EH (cell line): ENCODE measurements at places on chromosomes 11 and 22.
A peak's percentile ranks its signal among the peaks of the same experiment; 100 is the strongest.

GRCh38 chr11:46537121-46537520, 56.7 kb downstream of the AMBRA1 start:
- DNase-seq = peak; percentile 14

DNA sequence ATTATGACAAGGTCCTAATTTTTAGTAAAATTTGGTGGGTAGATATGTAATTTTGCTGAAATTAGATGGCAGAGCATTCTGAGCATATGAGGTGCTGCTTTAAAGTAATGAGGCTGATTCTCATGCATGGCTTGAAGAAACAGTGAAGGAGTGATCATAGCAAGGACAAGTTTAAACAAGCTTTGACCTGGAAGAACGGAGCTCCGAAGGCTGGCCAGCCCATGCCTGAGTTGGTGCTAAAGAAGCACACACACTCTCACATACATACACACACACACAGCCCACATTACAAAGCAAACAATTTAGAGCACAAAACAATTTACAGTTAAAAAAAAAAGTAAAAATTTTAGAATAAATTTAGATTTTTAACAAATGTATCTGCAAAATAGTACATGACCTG, 150.7 kb downstream of the DCDC1 start:
- no peak for DNase-seq

DNA sequence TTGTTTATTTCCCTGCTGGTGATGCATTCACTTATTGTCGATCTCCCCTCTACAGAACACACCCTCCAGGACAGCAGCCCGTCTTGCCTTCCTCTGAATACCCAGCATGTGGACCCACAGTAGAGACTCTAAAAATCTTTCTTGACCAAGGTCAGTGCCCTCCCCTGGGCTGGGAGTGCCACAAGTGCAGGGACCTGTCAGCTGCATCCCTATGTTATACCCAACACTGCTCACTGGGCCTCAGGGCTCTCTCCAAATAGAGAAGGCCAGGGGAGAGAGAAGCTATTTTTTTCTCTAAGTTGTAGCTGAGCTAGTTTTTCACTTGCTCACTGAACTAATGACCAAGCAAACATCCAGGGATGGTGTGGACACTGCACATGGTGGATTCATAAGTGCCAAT, 9.8 kb downstream of the KCNJ1 start:
- DNase-seq = no peak

GRCh38 chr11:122796128-122796717, 42.1 kb upstream of the CRTAM start:
- peak; percentile 52 for DNase-seq

DNA sequence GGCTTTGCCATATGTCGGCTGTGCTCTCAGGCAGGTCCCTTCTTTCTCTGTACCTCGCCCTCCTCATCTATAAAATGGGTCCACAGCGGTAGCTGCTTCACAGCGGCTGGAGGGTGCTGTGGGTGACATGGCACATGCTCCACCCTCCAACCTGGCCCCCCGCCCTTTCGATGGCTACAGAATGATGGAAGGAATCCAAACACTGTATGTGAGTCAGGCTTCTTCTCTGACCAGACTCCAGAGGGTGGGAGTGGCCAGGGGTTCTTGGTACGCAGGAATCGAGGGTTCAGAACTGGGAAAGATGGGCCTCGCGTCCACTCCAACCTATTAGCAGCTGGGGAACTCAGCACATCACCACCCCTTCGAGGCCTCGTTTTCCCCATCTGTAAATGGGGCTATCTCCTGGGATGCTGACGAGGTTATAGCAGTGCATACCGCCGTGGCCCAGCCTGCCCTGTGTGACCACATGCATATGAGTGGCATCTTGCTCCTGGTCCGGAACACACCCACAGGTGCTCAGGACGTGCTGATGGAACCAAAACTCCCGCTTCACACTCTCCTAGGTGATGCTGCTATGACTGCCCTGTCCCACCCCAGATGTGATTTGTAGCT, 26.4 kb downstream of the MN1 start:
- peak; percentile 9 for DNase-seq

- peak; percentile 94 for DNase-seq
Observed at GRCh38 chr22:40196628-40197360, 19.1 kb downstream of the TNRC6B start.

GRCh38 chr11:118321386-118322082, 17.0 kb downstream of the CD3E start:
- DNase-seq = no peak

- no peak for DNase-seq
Observed at GRCh38 chr11:66728693-66729385, at the start of gene SPTBN2. Gene SPTBN2 (minus strand): TSS chr11:66729216. CDS start chr11:66721240, 7,976 bp downstream.

GRCh38 chr11:8863838-8864237, 47.2 kb upstream of the AKIP1 start:
- peak; percentile 85 for DNase-seq

GRCh38 chr22:16964366-16964765, 43.7 kb downstream of the GAB4 start:
- no peak for DNase-seq

- DNase-seq = peak; percentile 51
Observed at GRCh38 chr22:24758164-24758799, 16.2 kb downstream of the PIWIL3 start.

DNA sequence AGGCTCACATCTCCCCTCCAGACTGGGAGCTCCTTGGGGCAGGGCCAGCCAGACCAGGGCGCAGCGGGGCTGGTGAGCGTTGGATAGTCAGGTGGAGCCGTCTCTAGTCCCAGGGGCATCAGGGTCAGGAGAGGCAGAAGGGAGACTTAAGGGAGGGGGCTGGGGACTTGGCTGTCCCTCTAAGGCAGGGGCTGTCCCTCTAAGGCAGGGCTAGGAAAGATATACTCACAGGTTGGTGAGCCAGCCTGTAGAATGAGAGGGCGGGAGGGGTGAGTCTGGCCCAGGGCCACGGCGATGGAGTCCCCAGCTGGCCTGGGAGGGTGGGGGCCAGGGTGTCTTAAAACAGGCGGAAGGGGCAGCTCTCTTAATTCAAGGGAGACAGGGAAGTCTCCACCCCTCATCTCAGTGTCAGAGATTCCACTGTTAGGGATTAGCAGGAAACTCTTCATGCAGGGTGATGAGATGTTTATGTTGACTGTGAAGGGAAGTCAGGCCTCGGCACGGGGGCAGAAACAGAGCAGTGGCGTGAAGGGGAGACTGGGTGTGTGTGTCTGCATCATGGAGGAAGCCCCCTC, 11.3 kb downstream of the P2RY2 start:
- DNase-seq = no peak

- DNase-seq = no peak
Observed at GRCh38 chr11:36450110-36450572, 59.9 kb downstream of the TRAF6 start.

DNA sequence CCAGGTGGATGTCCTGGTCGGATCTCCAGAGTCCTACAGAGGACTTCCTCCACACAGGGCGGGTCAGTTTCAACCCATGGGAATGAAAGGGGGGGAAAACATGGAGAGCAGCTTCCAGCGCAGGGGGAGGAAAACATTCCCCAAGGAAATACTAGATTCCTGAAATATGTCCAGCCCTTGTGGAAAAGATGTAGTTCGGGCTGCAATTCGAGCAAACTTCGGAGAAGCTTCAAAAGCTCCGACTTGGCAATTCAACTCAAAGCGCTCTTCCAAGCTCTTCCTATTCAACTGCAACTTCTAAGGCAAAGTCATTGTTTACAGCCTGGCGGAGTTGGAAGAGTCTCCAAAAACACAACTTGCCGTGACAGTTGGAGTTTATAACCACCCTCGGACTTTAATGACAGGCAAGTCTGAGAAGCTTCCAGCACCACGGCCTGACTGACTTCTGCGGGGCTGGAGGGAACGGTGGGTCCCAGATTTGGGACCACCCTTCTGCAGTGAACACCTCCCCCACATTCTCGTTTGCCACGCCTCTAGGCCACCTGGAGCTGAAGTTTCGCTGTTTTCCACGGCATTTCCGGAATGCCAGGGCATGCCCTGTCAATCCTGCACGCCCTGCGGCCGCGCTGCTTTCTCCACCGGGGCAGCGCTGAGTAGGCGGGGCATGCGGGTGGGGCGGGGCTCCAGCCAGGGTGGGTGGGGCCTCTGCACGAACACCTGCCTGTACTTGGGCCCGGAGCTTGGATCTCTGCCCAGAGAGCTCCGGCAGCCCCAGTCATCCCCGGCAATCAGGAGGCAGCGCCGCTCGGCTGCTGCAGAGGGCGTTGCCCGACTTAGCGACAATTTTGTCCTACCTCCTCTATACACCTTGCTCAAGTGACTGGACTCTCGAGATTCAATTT, 49.0 kb upstream of the BIRC3 start:
- peak; percentile 44 for DNase-seq
